Naive thymus-derived CD4-positive, alpha-beta T cell (primary cell): ENCODE measurements at places on chromosomes 3 and 15. TPM values are rescaled to one million over a fixed set of nuclear protein-coding genes. Genes with fewer than 3 reads are reported as not detected.

The MYEF2 gene
- total RNA-seq = 16.4 TPM

- no peaks in the 10 kb centered on the region for H3K36me3 ChIP-seq
- H3K27me3 ChIP-seq = no peaks in the 10 kb centered on the region
- no peaks in the 10 kb centered on the region for H3K4me1 ChIP-seq
- no peak for DNase-seq
- H3K4me3 ChIP-seq = no peak overlapping the region
Measured at GRCh38 chr3:64541803-64542202, 146.0 kb downstream of the ADAMTS9 start.

DNA sequence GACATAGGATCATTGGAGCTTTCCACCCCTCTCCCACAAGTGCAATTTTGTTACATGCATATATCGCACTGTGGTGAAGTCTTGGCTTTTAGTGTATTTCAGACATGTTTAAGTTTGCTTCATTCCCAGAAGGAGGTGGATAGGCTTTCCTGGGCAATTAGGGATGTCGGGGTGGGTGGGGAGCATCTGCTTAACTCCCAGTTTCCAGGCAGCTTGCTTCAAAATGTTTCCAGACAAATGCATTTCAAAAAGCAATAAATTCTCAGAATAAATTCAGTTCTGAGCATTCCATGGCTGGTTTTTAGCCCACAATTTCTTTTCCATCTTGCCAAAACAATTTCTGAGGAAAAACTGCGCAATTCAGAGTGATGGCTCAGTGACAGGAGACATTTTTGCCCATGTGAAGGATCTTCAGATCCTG is 227.7 kb upstream of the ZPLD1 start:
- no peaks in the 10 kb centered on the region for H3K36me3 ChIP-seq
- no peaks in the 10 kb centered on the region for H3K27me3 ChIP-seq
- no peak overlapping the region for H3K27ac ChIP-seq
- no peaks in the 10 kb centered on the region for H3K4me1 ChIP-seq
- H3K4me3 ChIP-seq = no peak overlapping the region

The SUSD5 gene
- total RNA-seq = not detected

DNA sequence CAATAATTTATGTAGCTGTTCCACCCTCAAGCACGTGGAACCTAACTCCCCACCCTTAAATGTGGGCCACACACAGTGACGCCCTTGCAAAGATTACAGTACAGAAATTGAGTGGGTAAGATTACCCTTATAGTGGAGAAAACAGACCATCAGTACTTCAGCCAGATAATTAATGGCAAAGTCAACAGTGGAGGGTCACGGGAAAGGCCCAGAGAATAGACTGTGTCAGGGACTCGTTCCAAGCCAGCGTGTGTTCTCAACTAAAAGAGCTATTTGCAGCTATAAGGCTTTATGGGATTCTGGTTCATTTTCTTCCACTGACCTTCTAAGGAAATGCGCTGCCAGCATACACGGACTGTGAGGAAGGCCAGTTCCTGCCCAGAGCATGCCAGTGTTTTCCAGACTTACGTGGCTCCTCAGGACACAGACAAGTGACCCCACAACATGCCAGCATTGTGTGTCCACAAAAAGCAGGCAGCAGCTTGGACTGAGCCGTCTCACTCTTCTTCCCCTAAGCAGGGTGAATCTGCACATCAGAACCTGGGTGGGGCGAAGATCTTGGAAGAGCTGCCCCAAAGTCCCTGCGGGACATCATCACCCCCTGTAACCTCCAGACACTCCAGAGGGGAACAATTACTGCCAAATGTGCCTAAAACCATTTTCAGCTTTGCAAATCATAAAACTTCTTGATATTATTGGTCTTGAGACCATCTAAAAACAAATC is 428.5 kb downstream of the OCA2 start:
- H3K4me3 ChIP-seq = no peak overlapping the region
- H3K27ac ChIP-seq = no peak overlapping the region
- H3K27me3 ChIP-seq = no peaks in the 10 kb centered on the region
- H3K36me3 ChIP-seq = no peaks in the 10 kb centered on the region
- no peak for DNase-seq

GRCh38 chr3:98730338-98730737 is 32.8 kb upstream of the ST3GAL6 start:
- H3K36me3 ChIP-seq = no peaks in the 10 kb centered on the region
- H3K27ac ChIP-seq = no peak overlapping the region
- peaks cover 6% of the 10 kb centered on the region for H3K27me3 ChIP-seq
- H3K4me3 ChIP-seq = no peak overlapping the region
- no peaks in the 10 kb centered on the region for H3K4me1 ChIP-seq
